ENCODE measurements at places on chromosomes 4 and X.

- no peak for DNase-seq
Observed at GRCh38 chrX:54413753-54414152, 26.5 kb upstream of the TSR2 start.

DNA sequence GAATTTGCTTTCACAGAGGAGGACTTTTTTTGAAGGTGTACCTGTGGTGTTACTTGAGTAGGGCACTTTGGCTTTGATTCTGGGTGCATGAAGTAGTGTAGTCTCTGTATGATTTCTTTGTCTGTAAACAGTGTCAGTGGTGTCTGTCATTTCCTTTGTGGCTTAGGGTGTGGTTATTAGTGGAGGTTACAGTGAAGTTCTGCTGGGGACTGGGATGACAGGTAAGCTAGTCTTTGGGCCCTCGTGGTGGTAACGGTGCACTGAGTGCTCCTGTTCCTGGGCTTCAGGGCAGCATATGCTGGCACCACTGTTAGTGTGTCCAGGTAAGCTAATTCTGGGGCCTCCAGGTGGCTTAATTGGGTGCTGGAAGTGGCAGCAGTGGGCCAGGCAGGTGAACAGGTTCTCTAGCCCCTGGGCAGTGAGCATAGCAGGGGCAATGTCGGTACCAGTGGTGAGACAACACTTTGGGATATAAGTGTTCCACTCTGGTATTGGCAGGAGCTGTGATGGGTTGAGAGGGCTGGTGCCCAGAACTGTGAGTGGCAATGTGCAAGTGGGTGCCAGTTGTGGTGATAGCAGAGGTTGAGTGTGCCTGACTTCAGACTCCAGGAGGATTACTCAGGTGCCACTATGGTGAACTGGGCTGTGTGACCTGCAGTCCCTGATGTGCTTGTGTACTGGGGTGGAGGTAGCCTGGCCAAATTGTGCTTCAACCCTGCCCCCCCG is 26.0 kb upstream of the VSIG1 start:
- no peak for DNase-seq

GRCh38 chr4:107885865-107886264 is 45.5 kb upstream of the CYP2U1 start:
- DNase-seq: no peak

GRCh38 chr4:577499-578450 is 1.7 kb upstream of the TMEM271 start:
- DNase-seq: peak; percentile 8

- no peak for DNase-seq
Observed at GRCh38 chrX:38774249-38774648, 27.0 kb upstream of the MID1IP1 start.

All from stimulated activated CD4-positive, alpha-beta T cell treated with anti-CD3 and anti-CD28 coated beads, Interleukin-12 subunit alpha, Interleukin-12 subunit beta, amount 100 ng/mL, for 48 hours (primary cell).